ENCODE measurements at places on chromosomes 5 and 9.

- no peak for DNase-seq
Measured at GRCh38 chr5:132826424-132827082, 3.9 kb downstream of the SHROOM1 start.

GRCh38 chr9:16223074-16223871, 647.2 kb downstream of the BNC2 start:
- no peak for DNase-seq

DNA sequence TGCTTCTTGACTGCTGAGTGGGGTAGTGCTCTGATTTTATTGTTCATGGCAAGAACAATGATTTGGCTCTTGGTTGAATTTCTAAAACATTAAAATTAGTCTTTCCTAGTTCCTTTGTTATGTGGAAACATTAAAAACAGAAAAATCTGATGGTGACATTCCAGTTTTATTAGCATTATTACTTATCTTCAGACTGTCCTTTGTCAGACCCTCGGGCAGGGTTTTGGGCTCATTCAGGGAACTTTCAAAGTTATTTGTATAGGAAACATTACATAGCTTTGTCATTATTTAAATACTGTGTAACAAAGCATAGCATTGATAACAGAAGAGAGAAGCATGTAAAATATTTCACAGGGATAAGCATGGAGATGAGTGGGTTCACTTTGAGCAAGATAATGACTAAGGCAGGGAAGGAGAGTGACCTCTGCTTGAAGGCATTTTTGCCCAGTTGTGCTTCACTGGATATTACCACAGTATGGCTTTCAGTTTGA, 119.9 kb downstream of the KDM4C start:
- no peak for DNase-seq

- no peak for DNase-seq
Measured at GRCh38 chr5:21672360-21672759, 1180.8 kb downstream of the CDH12 start.

DNA sequence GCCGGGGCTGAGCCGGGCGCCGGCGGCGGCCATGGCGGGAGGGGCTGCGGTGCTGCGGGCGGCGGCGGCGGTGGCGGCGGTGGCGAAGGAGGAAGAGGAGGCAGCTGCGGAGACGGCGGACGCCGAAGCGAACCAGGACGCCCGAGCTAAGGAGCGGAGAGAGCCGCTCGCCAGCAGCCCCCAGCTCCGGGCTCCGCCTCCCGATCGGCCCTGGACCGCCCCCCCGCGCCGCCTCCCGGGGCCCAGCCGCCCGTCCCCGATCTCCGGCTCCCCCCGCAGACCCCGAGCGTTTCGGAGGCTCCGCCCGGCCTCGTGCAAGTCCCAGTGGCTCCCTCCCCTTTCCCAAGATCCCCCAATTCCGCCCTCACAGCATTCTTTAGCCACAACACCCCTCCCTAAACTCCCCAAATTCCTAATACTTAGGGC, at the start of gene ASTN2:
Gene ASTN2, minus strand, starts transcription at position 152 of the 426 bp plus-strand sequence. Its CDS starts 119 bp downstream, at position 33.
- no peak for DNase-seq

DNA sequence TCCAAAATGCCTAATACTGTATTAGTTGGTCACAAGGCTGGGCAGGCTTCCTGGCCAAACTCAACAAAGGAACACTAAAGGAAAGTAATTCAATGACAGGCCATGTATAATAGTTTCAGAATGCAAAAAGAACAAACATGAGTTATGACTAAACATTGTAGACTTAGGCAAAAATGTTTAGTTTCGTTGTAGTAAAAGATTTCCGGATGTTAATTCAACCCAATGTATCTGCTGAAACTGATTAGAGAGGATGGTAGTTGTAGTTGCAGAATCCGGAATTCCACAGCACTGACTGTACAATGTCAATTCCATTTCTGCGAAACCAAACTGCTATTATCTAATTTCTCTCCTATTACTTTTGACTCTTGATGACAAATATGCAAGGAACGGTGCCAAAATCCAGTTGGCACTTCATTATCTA, 117.9 kb upstream of the FST start:
- DNase-seq: no peak

- DNase-seq: no peak
Measured at GRCh38 chr5:34550964-34551363, 105.2 kb upstream of the RAI14 start.

- peak; percentile 92 for DNase-seq
Measured at GRCh38 chr9:17057729-17058128, 77.1 kb upstream of the CNTLN start.

- DNase-seq: no peak
Measured at GRCh38 chr9:70995511-70995910, 125.9 kb downstream of the TRPM3 start.

- DNase-seq: no peak
Measured at GRCh38 chr9:19379697-19380046, 364 bp downstream of the RPS6 start.

DNA sequence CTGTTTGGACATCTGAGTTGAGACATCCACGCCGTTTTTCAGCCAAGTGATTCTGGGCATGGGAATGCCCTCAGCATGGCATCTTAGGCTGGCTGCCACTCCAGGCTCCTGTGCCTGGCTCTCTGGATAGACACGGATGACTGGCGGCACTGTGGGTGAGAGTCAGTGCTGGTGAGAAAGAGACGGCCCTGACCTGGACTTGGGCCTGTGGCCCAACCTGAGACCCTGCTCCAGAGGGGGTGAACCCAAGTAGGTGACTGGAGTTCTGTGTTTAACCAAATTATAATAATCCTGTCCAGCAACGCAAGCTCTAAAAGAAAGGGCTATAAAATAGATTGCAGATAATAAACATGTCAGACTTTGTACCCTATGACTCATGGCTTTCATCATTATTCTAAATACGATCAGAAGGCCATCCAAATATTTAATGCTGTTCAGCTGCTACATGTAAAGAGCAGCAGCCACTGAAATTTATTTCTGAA, 173.9 kb downstream of the HSPA4 start:
- DNase-seq: no peak

GRCh38 chr5:6177926-6178325, 200.4 kb downstream of the MED10 start:
- DNase-seq: no peak

DNA sequence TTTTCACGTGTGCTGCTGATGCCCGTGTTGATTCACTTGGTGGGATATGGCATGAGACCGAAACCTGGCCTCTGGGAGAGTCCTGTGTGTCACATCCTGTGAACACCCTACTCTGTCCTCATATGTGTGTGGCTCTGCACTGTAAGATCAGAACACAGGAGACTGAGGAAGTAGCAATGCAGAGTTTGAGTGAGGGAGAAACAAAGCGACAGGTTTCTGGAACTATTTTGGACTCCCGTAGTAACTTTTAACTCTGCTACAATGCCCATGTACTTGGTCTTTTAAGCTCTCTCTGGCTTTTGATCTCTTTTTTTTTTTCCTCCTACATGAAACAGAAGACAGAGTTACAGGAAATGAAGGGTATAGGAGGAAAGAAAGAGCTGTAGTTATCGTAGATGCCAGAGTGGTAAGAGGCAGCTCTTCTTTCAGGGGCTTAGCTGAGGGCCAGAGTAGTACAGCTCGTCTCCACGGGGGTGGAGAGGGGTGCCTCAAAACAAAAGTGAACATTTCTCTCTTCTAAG, 26.6 kb downstream of the GRAMD2B start:
- DNase-seq: no peak

DNA sequence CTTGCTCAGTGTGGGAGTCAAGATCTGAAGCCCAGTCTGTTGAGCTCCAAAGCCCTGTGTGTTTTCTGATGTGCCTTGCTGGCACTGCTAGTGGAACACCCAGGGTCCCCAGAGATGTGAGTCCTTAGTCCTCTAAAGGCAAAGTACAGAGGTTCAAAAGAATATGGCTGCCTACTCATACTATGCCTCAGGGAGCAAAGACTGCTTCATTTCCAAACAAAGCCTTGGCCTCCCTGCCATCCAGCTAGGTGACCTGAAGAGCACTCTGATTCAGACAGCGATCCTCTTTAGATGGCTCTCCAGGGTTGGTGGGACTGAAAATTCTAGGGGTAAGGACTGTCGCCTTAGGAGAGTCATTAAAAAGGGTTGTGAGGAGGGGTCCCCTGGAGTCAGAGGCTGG, 2.0 kb downstream of the PRLR start:
- DNase-seq: no peak

- no peak for DNase-seq
Measured at GRCh38 chr5:146799231-146799630, 79.3 kb downstream of the PPP2R2B start.

- no peak for DNase-seq
Measured at GRCh38 chr9:108196332-108197007, 659.3 kb downstream of the ACTL7B start.

- no peak for DNase-seq
Measured at GRCh38 chr5:84478603-84479002, 93.9 kb upstream of the EDIL3 start.

- no peak for DNase-seq
Measured at GRCh38 chr9:1910269-1910811, 104.8 kb upstream of the SMARCA2 start.

DNA sequence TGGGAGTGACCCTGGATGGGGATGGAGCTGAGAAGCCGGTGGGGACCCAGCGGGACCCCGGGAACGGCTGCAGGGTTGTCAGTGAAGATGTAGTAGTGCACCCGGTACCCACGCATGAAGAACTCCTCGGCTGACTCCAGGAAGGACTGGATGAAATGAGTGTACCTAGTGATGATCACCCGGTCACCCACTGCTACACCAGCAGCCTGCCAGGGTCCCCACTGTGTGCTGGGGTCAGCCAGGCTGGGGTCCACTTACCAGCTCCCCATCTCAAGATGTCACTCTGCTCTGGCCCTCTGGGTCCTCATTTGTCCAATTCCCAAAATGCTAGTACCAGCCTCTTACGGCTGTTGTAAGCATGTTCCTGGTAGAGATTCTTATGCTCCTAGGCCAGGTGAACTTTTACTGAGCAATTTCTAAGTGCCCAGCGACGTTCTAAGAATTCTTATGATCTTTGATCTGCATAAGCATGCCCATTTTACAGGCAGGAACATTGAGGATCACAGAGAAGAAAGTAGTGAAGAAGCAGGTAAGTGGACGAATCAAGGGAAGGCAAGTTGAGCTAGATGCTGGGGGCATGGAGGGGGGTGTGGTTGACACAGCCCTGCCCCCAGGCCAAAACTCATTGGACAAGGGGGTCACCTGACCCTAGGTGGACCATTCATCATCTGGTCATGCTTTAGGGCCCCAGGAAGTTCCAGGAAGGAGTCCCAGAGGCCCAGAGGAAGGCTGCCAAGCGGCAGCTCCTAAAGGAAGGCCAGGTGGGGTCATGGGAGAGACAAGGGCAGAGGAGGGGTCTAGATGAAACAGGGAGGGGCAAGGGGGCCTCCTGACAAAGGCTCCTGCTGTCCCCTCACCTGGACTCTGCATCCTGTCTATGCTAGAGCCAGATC, 9.4 kb downstream of the GBGT1 start:
- DNase-seq: no peak

DNA sequence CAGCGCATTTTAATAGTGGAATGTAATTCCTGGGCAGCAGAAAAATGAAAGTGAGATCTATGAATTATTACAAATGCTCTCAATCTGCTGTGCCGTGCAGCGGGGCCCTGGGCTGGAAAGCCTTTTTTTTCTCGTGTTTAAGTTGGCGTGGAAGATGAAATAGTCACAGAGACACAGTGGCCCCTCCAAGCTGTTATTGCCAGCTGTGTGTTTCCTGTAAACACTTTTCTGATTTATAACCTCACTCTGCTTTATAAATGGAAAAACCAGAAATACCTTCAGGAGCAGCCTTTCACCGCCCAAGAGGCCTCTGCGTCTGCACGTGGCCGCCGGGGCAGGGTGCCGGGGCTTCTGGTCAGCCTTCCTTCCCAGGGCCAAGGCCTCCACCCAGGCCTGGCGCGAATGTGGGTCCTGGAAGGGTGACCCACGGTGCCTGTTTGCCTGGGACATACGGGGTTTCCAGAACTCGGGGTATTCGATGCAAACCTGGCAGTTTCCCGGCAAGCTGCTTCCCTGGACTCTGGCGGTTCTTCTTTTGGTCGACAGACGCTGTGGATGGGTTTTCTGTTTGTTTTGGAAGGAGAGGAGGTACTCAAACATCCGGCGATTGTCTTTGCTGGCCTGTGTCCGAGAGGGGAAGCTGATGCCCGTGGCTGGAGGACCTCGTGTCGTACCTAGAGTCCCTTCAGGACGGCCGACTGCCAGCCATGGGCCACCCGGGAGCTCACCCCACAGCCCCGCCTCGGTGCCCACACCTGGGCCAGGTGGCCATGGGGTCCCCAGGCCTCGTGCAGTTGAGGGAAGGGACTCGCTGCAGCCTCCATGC, 256.7 kb downstream of the PARP8 start:
- no peak for DNase-seq

GRCh38 chr5:41445937-41446563, 64.4 kb downstream of the PLCXD3 start:
- DNase-seq: no peak

DNA sequence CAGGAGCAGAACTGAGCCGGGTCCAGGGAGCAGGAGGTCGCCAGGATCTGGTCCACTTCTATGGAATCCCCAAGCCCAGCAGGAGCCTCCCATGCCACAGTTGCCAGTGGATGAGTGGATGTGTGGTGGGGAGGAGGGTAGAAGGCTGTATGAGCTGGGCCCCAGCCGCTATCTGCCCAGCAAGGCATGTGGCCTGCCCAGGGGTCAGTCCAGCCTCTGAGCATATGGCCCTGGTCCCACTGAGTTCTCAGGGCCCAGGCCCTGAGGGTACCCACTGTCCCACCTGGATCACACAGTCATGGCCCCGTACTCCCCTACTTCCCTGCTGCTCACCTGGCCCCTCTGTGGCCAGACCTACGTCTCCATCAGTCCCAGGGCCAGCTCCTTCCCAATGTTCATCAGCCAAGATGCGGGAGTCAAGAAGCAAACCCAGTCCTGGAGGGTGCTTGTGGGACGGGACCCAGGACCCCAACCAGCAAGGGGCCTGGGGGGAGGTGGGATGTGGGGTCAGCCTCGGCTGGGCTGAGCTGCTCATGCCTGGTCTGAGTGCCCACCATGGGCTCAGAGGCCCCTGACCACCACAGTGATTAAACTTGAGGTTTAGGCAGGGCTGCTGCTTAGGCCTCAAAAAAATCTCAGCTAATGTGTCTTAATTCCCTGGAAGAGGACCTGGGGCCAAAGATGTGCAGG, 152.7 kb downstream of the COL23A1 start:
- no peak for DNase-seq

- DNase-seq: no peak
Measured at GRCh38 chr5:96814041-96814440, 6.3 kb upstream of the ERAP1 start.

DNA sequence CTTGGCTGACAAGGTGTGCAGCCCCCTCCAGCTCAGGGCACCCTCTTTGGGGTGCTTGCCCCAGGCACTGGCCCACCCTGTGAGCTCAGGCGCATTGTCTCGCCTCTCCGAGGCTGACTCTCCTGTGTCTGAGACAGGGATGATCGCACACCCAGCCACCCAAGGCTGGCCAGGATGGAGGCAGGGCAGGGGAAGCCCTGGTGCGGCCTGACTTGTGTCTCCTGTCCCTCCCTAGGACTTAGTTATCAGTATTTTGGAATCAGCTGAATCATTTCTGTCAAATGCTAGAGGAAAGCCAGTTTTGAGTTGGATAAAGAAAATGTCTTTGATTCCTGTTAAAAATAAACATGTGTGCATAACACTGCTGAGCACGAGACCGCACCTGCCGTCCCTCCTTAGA, 2.5 kb upstream of the DBH start:
- no peak for DNase-seq
